ENCODE measurements at places on chromosomes 5 and 9.

GRCh38 chr9:108056084-108056804 lies 566.7 kb upstream of the KLF4 start:
- no peak for DNase-seq

DNA sequence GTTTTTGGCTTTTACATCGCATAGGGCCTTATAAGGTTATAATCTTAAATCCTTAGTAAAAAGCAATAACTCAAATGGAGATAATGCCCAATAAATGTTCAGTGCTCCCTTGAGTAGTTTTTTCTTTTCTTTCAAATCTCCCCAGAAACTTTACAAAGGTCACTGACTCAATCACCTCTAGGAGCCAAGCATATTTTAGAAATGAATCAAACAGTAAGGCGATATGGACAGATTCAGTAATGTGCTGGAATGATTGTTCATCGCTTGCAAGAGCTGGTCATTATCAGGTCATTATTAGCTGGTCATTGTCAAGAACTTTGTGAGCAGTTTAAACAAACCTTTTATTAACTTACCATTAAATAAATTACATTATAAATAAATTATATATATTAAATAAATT lies 130.4 kb upstream of the SLIT3 start:
- no peak for DNase-seq

DNA sequence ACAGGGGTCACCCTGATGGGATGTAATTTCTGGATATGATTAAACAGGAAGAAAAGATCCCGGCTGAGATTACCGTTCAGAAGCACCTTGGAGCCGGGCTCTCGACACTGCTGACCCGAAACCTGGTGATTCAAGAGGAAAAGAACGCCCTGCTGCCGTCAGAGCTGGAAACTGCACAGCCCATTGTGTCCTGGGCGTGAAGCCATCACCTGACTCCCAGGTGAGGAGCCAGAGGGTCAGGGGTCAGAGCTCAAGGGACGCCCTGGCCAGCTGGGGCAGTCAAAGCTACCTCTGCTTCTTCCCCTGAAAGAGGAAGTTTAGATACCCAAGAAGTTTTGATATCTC lies 17.8 kb upstream of the SLC12A7 start:
- DNase-seq, result no peak

DNA sequence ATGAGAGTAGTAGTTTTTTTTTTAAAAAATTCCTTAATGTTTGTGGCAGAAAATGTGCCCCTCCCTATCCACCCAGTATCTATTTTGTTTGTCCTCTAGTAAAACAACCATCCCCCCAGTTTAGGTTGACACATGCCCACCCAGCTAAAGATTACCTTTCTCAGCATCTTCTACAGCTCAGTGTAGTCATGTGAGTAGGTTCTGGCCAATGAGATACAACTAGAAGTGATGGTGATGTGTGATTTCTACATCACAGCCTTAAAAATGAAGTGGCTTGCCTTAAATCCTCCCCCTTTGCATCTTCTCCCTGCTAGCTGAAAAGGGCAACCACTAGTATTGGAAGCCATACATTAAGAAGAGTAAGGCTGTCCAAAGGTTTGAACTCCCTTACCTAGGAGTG lies 14.9 kb downstream of the CHD1 start:
- no peak for DNase-seq

DNA sequence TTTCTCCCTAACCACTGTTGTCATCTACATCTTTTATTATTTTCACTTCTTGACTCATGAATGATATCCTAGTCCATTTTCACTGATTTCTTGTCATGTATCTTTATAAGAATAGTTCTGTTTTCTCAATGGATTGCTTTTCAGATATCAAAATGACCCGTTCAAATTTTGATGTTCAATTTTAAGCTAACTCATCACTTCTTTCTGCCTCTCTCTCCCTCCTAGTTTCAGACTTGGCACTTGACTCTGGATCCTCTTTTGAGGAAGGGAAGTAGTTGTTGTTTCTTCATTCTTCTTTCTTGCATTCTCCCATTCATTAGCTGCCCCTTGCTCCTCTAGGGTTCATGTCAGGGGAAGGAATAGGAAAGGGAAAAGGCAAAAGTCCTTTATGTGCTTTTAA lies 23.7 kb downstream of the CSNK1G3 start:
- DNase-seq, result no peak

- no peak for DNase-seq
Observed at GRCh38 chr5:65024681-65025080, 256.0 kb downstream of the CWC27 start.

GRCh38 chr9:98120476-98120875 lies 1.5 kb upstream of the TRIM14 start:
- DNase-seq, result no peak

DNA sequence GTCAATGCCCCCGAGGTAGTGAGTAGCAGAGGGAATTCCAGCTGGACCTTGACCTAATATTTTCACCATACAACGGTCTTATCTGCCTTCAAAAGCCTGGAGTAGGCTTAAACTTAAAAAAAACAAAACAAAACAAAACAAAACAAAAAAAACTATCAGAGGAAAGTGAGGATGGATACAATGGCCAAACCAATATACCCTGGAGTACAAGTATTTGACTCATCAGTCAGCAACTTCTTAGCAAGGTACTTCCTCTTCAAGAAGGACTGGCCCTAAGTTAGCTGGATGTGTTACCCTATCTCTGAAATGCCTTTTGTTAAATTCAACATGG lies 160.6 kb upstream of the GNA14 start:
- DNase-seq, result no peak

GRCh38 chr5:43338862-43339261 lies 25.6 kb upstream of the HMGCS1 start:
- DNase-seq, result no peak

GRCh38 chr5:165227515-165227914 lies 1722.1 kb downstream of the MAT2B start:
- no peak for DNase-seq

DNA sequence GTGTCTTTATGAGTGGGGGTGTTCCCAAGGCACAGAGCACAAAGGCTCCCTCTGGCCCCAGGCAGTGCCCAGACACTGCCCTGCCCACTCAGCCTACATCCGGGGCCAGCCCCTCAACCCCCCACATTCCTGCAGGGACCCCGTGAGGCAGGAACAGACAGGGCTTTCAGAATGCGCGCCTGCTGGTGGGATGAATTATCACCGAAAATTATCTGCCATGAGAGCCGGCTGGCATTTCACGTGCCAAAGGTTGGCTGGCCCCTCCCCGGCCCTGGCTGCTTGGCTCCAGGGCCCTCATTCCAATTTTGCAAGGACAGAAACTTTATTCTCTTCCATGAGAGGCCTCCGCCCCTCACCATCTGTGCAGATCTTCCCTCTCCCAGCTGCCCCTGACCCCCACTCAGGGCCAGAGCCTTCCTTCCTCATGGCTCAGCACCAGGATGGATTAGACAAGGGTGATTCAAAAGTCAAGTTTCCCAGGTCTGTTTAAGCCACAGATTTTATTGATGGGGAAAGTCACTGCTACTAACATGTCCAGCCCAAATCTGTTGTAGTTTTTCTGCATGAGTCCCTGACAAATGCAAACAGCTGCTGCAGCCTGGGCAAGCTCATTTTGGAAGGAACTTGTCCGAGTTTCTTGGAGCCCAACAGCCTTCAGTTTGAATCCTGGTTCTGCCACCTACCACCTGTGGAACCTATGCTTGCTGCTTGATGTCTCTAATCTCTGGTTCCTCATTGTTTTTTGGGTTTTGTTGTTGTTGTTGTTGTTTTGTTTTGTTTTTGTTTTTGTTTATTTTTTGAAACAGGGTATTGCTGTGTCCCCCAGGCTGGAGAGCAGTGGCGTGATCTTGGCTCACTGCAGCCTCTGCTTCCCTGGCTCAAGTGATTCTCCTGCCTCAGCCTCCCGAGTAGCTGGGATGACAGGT lies 32.3 kb upstream of the WDR38 start:
- DNase-seq, result no peak

DNA sequence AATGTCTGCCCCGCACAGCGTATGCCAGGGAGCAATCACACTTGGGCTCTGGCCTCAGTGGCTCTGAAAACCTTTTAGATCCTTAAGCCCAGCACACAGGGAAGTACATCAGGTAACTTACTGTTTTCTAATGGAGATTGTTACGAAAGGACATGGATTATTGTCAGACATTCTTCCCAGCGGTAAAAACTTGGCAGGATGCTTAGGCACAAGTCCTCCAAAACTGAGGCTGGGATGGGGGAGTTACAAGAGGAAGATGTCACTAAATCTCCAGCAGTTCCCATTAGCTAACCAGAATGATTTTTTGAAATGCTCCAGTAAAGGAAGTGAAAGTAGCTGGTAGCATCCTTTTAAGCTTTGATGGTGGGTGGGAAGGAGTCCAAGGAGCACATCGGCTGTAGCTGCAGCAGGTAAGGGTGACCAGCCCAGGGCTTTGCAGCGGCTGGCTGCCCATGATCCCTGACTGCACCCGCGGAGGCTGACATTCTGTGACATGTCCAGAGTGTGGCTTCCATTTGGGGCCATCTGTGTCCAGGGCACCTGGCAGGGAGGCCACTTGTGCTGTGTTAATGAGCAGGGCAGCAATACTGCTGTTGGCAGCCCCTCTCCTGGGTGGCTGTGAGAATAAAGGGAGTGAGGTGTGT lies 165.8 kb downstream of the GADD45G start:
- DNase-seq, result no peak
